Brain pericyte (primary cell): ENCODE measurements at places on chromosomes 5 and 9.
A peak's percentile ranks its signal among the peaks of the same experiment; 100 is the strongest.

DNA sequence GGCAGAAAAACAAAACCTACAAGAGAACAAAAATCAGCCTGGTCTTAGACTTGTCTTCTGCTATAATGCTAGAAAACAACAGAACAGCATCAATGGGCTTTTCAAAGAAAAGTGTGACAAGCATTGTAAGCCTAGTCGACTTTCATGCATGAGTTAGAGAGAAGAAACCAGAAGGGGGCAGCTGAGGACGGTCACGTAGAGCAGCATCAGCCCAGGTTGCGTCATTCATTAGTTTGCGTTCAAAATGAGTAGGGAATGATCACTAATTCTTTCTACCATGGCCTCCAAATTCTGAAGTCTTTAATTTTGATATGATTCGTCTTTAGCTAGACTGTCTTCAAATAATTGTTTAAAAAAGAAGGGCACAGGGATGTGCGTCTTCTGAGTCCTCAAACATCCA, 4.7 kb upstream of the ISCA1 start:
- no peak for DNase-seq

- no peak for DNase-seq
Observed at GRCh38 chr9:136492978-136493522, 10.2 kb upstream of the SEC16A start.

GRCh38 chr5:131994090-131994489, 17.4 kb downstream of the ACSL6 start:
- DNase-seq = no peak

- peak; percentile 98 for DNase-seq
Observed at GRCh38 chr5:67648201-67648671, 451.6 kb upstream of the CD180 start.

DNA sequence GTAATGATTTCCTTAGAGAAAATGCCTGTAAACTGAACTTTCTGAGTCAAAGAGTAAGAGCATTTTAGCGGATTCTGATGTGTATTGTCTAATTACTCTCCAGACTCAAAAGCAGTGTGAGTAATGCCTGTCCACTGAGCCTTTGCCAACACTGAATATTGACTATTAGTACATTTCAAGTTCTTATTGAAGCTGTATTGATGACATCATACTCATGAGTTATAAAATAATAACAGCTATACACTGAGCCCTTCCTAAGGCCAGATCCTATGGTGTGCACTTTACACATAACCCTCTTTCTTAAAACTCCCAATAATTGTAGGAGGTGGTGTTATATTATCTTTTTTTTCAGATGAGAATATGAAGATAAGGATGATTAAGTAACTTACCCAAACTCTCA, 152.8 kb upstream of the TRPC7 start:
- no peak for DNase-seq

DNA sequence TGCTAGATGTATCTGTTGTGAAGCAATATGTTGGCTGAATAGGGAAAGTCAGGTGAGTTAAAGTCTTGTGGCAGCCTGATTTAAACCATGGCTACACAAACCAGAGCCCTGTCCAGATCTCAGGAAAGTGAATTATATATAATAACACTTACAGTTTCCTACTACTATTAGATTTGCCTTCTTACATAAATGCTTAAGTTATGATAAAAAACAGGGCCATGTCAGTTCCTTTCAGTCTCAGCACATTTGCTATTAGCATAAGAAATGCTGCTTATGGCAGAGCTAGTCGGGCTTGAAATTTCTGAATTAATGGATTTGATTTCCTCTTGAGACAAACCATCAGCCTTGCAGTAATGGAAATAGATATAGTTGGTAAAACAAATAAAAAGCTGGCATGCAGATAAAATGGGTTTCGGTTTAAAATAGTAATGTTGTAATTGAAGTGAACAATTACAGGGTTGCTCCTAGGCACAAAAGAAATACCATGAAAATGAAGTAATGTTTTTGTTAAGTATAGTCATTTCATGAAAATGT, 664.2 kb upstream of the ZNF608 start:
- no peak for DNase-seq

GRCh38 chr5:9924614-9925013, 294.5 kb upstream of the TAS2R1 start:
- peak; percentile 70 for DNase-seq

- DNase-seq = no peak
Observed at GRCh38 chr5:135222171-135222681, 176.8 kb downstream of the MACROH2A1 start.

DNA sequence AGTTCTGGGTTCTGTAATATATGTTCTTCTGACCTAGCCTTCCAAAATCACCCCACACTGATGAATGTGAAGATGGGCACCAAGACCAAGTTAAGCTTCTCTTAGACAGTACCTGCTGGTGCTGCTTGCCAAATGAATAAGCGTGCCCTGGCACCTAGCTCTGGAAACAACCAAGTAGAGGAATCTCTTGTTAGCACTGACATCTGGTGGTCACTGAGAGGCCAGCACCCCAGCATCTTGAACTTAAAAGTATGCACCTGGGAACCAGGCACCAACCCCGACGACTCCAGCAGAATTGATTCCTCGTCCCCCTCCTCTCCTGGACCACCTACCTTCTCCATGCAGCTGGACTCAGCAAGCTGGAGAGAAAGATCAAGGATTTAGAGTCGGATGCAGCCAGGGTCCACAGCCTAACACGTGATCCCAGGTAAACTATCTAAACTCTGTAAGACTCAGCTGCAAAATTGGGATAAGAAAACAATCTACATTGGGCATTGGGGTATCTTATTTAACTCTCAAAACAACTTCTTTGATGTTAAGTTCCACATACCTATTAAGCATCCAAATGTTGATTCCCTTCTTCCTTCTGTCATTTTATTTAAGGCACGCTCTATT, 89.8 kb downstream of the SLC1A3 start:
- no peak for DNase-seq

DNA sequence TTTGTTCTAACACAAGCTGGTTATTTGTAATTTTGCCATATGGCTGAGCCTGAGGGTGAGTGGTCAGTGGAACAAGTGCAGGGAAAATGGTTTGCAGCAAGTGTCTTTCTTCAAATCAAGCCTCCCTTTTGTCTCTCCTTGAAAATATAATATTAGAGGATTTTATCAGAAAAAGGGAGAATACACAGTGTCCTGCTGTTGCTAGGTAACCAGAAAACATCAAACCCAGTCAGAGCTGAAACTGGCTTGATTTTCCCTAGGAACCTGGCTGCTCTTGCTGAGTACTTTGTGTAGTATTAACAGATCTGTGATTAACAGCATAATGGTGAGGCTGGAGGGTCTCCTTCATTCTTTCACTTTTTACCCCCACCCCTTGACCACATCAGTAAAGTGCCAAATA, 314.0 kb downstream of the ARHGEF28 start:
- DNase-seq = no peak

- DNase-seq = no peak
Observed at GRCh38 chr9:70385426-70385825, 29.0 kb downstream of the KLF9 start.

DNA sequence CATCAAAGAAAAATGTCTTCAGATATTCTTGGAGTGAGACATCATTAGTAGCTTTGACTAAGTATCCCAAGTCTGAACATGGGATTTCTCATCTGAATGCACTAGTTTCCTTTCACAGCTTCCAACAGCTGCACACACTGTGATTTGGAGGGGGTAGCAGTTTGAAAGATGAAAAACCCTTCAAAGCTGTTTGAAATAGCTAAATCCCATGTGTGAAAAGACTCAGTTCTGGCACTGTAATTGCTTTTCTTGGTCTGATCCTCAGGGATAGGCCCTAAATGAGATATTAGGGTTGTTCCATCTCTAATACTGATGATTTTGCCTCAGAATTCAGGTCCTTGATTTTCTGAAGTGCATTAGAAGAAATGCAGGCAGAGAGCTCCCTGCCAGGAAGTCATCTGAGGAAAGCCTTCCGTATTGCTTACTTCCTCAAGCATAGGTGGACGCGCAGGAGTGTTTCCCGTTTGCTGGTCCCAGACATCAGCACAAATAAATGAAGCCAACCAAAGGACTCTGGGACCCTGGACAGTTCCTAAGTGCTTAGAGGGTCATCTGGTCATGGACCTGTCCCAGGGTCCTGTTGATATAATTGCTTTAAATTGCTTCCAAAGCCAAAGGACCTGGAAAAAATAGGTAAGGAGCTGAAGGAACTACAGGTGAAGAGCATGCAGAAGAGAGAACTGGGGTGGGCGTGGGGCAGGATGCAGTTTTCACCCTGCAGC, 25.6 kb upstream of the FRMPD1 start:
- DNase-seq = no peak

DNA sequence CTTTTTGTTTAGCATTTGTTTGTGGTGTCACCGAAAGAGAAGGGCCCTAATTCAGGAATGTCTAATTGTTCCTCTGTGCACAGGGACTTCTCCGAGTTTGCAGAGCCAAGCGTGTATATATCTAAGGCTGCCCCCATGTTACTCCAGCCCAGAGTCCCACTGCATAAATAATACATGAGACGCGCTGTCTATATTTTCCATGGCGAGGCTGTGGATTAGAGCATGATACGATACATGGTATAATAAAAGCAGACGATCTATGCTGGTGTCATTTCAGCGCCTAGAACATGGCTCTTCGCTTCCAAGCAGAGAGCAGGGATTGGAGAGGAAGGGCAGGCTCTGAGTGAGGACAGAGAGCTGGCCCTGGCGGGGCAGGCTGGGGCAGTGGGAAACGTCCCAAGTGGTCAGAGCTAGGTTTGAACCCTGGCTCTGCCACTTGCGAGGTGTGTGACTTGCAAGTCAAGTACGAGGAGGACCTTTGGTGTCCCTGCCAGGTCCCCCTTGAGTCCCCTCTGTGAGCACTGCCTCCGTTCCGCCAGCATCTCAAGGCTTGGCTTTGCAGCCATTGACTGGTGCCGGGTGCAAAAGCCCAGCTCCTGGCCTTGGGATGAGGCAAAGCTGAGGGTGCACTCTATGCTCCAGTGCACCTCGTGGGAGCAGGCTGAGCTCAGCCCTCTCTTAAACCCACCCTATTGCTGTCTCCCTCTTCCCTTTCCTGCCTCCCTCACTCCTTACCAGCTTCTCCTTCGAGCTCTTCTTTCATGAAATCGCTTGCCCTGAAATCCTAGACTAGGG, 29.2 kb upstream of the LAMC3 start:
- no peak for DNase-seq

GRCh38 chr9:114311571-114312512, 11.1 kb upstream of the ORM1 start:
- DNase-seq = no peak

- DNase-seq = no peak
Observed at GRCh38 chr9:80787636-80788035, 901.7 kb downstream of the TLE1 start.
